DMS79 treated with DMSO at 0.1 percent for 48 hours (cell line): ENCODE measurements at places on chromosomes 4 and X.

GRCh38 chrX:39905946-39906345, 191.8 kb downstream of the BCOR start:
- no peak for DNase-seq

- no peak for DNase-seq
These were observed 144.4 kb downstream of the PCDH18 start for GRCh38 chr4:137387924-137388323.

DNA sequence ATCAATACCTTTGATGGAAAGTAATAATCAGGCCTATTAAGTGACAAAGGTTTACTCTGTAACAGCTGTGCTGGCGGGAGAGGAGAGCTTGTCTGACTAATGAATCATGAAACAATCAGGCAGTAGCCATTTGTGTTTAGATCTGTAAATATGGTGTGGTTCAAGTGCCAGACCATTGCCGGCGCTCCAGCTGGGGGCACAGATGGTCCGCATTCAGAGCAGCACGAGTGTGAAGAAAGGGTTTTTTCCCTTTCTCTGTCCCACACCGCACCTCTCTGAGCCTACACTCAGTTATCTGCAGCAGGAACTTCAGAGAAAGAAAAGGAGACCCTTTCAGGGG, 111.3 kb upstream of the PAQR3 start:
- DNase-seq = peak; percentile 24

- DNase-seq = no peak
These were observed 124.1 kb upstream of the NEIL3 start for GRCh38 chr4:177185579-177185978.

DNA sequence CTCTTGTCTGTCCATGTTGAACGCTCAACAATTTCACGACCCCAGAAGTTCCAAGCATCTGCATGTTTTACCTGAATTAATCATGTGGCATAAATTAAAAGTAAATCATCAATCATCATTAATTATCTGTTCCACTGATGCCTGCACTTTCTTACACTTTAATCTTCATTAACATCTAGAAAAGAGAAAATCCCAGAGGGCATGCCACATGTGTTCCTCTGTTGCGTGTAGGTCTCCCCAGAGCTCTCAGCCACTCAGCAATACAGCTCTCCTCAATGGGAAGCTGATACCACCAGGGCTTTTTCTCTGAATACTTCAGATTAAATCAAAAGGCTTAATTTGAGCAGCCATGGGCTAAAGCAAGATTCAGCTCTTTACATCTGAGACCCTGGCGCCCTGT, 722.4 kb upstream of the TENM3 start:
- DNase-seq = no peak

DNA sequence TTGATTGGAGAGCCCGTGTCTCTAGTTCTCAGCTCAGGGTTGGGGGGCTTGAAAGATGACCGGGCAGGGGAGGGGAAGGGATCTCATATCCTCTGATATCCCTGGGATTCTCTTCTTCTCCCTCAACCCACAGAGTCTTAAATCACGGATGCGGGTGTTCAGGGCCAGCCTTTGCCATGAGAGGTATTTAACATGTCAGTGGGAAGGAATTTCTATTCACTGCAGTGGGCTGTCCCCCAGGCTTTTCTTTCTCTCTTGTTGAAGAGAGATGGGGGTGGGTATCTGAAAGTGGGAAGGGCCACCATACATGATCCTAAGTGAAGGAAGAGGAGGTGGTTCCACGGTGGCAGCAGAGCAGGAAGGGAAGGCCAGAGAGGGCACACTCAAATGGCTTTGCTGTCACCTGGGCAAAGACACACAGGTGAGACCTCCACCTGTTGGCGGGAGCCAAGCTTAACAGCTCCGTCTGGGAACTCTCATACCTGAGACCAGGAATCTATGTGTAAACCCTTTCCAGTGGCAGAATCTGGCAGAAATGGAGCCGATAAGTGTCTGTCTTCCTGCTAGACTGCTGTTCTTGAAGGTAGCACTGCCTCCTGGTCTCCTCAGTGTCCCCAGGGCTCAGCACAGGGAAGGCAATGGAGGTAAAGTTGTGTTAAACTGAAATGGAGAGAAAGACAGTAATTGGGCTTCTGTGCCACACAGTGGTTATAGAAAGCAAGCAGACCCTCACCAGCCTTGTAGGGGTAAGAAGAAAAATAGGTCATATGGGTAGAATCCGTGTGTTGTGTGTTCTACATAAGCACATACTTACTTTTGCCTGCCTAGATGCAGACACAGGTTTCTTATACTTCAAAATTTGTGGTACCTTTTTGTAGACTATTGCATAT, 49.4 kb downstream of the RHOH start:
- DNase-seq = no peak

- DNase-seq = no peak
These were observed 206.4 kb upstream of the FAT1 start for GRCh38 chr4:186930024-186930423.

GRCh38 chrX:104318330-104319009, 63.7 kb upstream of the ESX1 start:
- DNase-seq = no peak
